ENCODE measurements at places on chromosomes 2 and 18.
A peak's percentile ranks its signal among the peaks of the same experiment; 100 is the strongest.

DNA sequence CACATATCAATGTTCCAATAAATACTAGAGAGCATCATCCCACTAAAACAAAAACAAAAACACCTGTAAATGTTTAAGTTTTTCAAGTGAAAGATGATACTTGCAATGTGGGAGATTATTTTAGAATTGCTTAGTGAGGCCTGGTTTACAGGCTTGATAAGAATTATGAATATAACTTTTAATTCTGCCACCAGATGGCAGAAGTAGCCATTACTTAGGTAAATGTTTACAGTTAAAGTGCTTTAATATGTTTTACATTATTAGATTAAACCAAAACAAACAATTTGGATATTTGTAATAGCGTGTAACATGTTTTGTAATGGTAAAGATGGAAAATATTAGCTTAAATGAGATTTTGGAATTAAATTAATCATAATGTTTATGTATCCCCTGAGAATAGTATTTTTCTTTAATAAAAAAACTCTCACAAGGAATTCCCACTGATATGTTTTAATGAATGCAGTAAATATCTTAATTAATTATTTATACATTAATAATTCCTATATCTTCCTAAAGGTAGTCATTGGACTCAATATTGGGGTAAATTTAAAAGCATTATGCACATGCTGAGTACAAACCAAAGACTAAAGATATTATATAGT is 522.0 kb downstream of the SPAG16 start:
- peak; percentile 6 for DNase-seq

DNA sequence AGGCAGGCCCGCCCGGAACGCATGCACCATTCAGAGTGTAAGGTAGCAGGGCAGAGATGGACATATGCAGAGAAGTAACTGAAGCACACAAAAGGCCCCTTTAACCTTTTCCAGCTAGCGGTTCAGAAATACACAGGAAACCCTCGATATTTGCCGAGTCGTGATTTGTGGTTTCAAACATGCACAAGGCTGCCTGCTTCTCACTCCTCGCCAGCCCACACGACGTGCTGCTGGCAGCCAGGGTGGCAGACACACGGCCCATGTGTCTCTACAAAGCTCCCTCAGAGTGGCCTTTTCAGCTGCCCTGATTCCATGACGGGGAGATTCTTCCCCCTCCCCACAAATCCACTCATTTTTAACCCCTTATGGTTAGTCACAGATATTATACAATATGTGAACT is 23.6 kb downstream of the ZBTB7C start:
- no peak for DNase-seq

DNA sequence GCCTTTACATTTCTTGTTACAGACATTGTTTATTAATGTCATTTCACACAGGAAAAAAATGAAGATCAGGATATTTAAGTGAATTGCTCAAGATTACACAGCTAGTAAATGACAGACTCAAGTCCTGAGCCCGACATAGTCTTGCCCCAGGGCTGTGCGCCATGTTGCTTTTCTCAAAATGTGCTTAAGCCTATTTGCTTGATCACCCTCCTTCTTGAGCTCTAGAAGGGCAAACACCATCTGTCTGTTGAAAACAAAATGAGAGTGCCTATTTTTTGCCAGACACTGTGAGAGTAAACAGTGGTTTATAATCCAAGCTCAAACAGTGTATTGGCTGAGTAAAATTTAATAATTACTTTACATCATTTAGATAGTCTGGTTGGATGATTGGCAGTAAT is 34.8 kb upstream of the HNMT start:
- no peak for DNase-seq

- DNase-seq = no peak
Measured at GRCh38 chr2:44918095-44918775, 23.3 kb upstream of the SIX3 start.

DNA sequence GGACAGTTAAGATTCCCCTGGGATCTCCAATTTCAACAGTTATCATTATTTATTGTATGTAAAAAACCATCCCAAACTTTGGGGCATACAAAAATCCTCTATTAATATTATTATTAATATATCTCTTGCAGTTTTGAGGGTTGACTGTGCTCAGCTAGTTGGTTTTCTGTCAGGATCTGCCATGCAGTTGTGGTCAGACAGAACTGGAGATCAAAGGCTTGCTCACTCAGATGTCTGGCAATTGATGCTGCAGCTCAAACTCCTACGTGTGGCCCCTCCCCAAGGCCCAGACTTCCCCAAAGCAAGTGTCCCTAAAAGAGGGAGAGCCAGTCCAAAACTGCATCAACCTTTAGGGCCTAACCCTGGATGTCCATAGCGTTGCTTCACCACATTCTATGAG is 204.7 kb downstream of the TTC32 start:
- DNase-seq = no peak

DNA sequence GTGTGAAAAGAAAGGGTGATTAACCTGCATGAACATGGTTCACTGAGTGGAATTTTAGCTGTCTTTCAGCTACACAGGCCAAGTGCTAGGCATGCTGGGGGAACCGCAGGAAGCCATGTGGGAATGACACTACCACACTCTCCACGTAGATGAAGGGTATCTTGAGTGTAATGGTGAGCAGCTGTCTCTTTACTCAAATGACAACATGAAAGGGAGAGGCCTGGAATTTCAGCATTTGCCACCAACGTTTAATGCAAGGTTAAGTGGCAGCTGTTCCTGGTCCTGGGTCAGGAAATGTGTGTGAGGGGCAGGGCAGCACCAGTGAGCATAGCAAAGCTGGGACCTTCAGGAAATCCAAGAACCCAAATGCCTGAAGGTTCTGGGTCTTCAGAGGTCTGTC is 588.4 kb downstream of the SLC4A3 start:
- no peak for DNase-seq

- no peak for DNase-seq
Measured at GRCh38 chr2:75087736-75088135, 111.6 kb downstream of the TACR1 start.

GRCh38 chr2:167406558-167406957 is 518.3 kb downstream of the XIRP2 start:
- DNase-seq = peak; percentile 62

GRCh38 chr2:229454934-229455631 is 184.0 kb upstream of the PID1 start:
- DNase-seq = no peak

GRCh38 chr2:29749843-29750242 is 171.5 kb downstream of the ALK start:
- DNase-seq = no peak

- no peak for DNase-seq
Measured at GRCh38 chr2:121478996-121479745, 51.5 kb upstream of the RNU4ATAC start.

GRCh38 chr2:171852366-171852888 is 41.6 kb downstream of the SLC25A12 start:
- DNase-seq = no peak

GRCh38 chr2:134320930-134321329 is 67.1 kb downstream of the MGAT5 start:
- no peak for DNase-seq

GRCh38 chr18:13357289-13357688 is 138.7 kb downstream of the LDLRAD4 start:
- no peak for DNase-seq

DNA sequence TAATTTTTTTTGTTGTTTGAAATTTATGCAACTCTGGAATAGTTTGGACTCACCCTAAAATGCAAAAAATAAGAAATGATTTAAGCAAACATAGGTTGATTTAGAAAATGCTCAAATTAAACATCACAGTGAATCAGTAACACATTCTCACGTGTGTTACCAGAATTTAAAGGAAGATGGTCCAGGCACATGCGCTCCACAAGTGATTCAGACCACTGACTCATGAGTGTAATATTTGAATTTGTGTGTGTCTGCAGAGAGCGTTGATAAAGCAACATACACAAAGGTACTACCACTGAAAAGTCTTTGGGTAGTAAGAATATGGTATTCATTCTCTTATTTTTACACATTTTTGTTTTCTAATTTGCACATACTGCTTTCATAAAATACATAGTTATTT is 7.9 kb downstream of the SS18 start:
- DNase-seq = no peak

DNA sequence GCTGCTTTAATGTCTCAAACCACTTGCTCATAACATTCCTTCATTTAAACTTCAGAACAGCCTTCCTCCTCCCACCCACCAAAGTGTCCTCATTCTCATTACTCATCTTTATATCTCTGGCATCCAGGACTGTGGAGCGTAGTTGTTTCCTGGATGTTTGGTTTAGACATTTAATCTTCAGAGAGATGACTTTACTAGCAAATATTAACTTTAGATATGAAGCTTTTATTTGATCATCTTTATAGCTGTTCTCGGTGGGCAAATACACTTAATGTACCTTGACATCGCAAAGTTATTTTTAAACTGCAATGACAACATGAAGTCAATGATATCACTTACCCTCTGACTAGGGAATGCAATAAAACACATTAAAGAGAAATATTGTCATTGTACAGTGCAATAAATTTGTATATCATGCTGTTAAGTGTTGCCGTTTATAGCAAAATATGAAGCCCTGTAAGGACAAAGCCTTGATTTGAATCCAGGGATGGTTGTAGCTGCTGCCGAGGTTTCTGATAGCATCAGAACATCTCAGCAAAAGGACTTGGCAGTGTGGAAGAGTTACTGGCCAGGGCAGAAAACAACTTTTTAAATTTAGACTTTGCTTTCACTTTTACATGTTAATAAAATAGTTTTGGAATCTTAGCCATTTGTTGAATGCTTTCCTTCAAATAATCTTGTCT is 4.6 kb upstream of the LAMA3 start:
- no peak for DNase-seq
